ENCODE measurements at places on chromosomes 5 and 9.

DNA sequence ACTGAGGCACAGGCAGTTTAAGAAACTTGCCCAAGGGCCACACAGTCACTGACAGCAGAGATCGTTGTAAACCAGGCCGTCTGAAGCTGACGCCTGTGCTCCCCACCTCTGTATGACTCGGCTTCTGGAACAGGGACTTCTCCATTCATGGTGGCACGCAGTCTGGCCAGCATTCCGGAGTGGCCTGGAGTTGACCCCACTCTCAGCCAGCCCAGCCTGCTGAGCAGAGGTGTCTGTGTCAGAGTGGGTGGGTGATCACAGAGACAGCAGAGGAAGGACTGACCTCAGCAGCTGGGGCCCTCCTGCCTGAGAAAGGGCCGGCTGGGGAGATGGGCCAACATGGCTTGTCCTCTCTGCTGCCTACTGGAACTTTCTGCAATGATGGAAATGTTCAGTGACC is 12.6 kb downstream of the LRSAM1 start:
- DNase-seq = no peak

- DNase-seq = no peak
Measured at GRCh38 chr5:133147411-133147810, 95.6 kb downstream of the HSPA4 start.

DNA sequence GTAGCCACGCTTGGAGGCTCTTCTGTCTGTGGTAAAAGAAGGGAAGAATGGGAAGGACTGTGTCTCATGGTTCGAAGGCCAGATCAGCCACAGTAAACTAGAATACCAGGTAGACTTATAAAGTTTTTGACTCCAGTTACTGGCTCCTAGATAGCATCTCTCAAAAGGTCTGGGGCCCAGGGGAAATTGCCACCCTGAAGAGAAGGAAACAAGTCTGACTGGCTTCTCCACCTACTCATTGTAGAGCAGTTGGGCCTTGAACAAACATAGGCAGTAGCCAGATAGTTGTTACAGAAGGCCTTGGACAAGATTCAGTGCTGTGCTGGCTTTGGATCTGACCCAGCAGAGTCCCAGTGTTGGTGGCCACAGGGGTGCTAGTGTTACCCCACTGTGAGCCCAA is 890.4 kb downstream of the EFNA5 start:
- DNase-seq = no peak

- DNase-seq = no peak
Measured at GRCh38 chr5:174518512-174518911, 205.9 kb upstream of the MSX2 start.

DNA sequence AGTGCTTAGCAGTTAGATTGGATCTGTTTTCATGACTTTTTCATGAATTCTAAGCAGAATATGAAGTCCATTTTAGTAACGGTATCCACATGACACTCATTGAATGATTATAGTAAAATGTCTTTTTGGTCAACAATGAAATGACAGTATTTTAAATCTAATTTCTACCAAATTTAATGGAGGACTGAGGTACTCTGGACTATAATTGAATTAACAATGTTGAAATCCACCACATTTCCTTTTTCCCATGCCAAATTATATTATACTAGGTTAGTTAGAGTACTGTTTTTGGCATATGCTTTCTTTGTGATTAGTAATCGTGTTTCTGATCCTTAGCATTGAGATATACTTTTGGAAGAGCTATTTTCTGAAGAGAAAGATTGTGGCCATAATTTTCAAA is 40.6 kb downstream of the CDC42SE2 start:
- DNase-seq = no peak

DNA sequence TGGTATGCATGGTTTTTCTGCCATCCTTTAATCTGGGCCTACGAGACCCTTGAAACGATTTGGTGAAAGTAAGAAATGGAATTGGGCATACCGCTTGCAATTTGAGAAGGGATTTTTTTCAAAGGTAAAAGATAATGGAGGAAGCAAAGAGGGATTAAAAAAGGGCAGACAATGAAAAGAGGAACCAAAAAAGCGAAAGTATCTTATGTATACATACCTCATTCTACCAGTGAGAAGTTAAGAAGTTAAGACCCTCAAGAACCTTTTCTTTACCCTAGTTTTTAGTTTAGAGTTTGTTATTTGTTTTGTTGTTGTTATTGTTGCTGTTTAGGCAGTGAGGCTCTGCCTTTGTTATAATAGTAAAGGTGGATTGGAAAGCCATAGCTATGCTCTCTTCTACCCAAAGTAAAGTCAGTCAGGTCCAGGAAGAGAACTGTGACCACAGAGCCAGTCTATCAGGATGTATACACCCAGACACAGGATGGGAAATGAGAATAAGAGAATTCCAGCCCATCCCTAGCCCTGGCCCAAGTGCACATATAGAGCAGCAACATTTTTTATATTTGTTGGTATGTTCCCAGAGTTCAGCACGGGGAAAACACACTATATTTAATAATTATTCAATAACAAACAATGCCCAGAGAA is 166.6 kb downstream of the RFX3 start:
- DNase-seq = no peak

DNA sequence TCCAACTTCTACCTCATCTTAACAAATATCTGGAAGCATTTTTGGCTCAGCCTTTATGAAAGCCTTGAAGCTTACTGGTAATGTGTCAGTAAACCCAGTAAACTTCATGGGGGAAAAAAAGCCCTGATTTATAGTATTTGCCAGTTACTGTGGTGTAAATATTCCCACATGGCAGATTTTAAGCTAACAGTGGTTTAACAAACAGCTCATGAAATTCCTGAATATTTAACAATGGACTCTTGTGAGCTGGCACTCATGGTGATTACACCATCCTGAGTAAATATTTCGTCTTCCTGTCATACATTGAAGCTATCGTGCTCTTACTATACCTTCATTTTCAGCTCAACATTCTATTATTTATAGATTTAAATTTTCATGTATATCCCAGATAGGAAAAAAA is 57.0 kb upstream of the ACOT12 start:
- DNase-seq = no peak

- DNase-seq = no peak
Measured at GRCh38 chr5:147737921-147738320, 44.6 kb downstream of the JAKMIP2 start.

DNA sequence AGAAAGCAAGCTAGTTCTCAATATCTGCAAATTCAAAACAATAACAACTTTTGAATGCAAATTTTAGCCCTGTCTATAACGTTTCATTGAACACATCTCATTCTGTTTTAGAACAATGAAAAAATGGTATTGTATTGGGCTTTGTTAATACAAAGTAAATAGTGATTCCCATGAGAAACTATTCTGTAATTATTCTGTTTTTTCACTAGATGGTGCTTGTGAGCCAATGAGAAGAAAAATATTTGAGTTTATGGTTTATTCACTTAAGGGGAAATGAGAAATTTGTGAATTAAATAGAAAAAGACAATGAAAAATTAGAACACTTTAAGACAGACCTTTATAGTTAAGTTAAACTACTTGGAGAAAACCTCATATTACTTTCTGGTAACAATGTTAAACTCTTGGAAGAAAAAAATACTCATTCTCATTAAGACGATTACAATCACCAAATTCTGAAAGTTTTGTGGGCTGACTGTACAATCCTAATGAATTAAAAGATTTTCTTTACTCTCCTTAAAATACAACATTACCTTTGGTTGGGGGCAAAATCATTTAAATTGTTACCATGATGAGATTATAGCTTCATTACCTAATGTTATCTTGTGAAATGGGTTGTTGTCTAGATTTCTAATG is 127.0 kb downstream of the NNT start:
- DNase-seq = no peak

- DNase-seq = no peak
Measured at GRCh38 chr9:124739360-124739759, 31.8 kb downstream of the NR6A1 start.

DNA sequence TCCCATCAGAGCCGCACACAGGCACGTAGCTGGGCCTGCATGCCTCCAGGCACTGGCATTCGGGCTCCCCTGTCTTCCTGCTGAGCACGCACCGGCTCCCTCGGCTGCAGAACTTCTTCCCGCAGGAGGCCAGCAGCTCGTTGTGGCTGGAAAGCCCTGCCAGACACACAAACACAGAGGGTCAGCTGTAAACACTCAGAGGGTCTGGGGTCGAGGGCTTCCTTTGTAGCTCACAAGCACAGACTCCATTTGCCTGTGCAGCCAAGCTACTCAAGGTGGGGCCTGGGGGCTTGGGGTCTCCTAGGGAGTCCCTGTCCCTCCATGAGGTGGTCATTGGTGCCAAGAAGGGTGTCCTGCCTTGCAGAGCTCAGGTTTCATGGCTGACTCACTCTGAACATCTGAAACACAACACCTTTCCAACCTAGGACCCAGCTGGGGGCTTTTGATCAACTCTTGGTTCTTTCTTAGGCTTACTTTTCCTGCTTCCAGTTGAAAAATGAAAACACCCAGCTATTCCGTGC is 211.4 kb downstream of the FSTL4 start:
- DNase-seq = no peak

GRCh38 chr9:134314039-134314949 is 12.0 kb upstream of the RXRA start:
- no peak for DNase-seq

DNA sequence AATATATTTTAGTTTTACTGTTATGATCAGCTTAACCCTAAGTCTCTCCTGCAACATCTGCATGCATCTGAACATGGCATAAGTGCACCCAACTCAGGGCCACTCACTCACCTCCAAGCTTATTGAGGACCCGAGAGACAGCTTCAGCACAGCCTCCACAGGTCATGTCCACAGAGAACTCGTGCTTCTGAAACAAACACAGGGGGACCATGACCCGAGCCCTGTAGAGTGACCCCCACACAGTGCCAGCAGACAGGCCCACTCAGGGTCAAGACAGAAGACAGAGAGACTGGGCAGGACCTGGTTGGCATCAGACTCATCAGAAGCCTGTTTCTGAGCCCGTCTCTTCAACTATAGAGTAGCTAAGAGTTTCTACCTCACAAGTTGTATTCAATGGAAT is 6.8 kb downstream of the ATOX1 start:
- no peak for DNase-seq

DNA sequence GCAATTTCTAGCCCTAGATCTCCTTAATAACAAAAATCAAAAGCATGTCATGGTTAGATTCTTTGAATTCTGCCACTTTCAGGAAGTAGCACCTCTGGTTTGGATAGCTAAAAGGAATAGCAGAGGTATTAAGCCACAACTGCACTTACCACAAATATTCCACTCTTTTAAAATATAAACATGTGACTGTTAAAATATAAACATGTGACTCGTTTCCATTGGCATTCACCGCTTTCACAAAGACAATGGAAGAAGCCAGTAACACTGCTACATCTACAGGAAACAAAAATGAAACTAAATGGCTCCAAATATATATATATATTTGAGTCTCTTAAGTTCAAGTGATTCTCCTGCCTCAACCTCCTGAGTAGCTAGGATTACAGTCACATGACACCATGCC is 222.9 kb downstream of the ARL15 start:
- no peak for DNase-seq

GRCh38 chr9:134366223-134367031 is 40.2 kb downstream of the RXRA start:
- DNase-seq = peak; percentile 84

GRCh38 chr9:84207491-84207951 is 133.0 kb downstream of the SLC28A3 start:
- DNase-seq = no peak

- no peak for DNase-seq
Measured at GRCh38 chr5:71528206-71528605, 58.9 kb upstream of the MCCC2 start.

- no peak for DNase-seq
Measured at GRCh38 chr9:8221462-8221861, 421.9 kb upstream of the DMAC1 start.

DNA sequence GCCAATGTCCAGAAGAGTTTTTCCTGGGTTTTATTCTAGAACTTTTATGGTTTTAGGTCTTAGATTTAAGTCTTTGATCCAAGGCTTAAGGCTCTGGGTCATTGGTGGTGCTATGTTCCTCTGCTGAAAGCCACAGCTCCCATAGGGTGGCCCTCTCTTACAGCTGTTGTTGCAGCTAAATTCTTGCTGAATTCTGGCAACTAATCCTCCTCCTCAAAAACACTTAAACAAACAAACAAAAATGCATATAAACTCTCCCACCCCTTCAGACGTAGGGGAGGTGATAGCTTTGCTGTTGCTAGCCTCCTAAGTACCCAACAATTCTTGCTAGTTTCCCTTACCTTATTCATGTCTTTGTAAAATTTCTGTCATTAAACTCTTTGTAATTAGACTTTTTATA is 30.2 kb downstream of the IQGAP2 start:
- DNase-seq = no peak

DNA sequence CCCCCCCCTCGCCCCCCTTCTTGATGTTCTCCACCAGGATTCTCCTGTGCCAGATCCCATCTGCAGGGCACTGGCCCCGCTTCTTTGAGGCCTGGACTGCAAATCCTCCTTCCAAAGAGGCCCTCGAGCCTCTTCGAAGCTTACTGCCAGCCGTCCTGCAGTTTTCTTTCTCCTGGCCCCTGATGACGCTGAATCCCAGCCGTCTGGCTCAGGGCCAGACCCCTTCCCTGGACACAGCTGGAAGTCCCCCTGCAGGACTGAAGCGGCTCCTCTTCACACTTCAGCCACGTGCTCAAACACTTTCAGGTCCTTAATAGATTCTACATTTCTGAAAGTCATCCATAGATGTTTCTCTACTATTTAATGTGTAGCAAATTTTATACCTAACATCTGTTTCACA is 121.5 kb downstream of the EHMT1 start:
- DNase-seq = peak; percentile 77

- no peak for DNase-seq
Measured at GRCh38 chr5:81787474-81788242, 36.8 kb upstream of the SSBP2 start.

- DNase-seq = no peak
Measured at GRCh38 chr5:108543486-108543885, 161.6 kb upstream of the FBXL17 start.

DNA sequence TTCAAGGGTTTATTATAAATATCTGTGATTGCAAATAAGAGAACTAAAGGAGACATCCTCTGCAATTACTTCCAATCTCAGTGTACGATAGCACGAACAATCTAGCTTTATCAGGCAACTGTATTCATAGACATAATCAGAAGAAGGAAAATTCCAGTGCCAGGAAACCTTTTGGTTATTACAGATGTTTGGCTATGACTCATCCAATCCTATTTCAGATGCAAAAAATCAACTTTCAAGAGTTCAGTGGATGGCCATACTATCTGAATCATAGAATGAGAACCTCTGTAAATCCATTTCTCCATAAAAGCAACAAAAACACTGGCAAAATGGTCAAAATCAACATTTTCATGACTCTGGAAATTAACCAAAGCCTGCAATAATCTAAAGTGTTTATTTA is 37.9 kb downstream of the GAS1 start:
- DNase-seq = peak; percentile 10

- DNase-seq = no peak
Measured at GRCh38 chr9:78133751-78134150, 102.1 kb upstream of the CEP78 start.

- no peak for DNase-seq
Measured at GRCh38 chr5:76954383-76954763, 1.5 kb downstream of the CRHBP start.

GRCh38 chr5:68331192-68332079 is 115.9 kb downstream of the PIK3R1 start:
- no peak for DNase-seq

- DNase-seq = peak; percentile 22
Measured at GRCh38 chr9:92508018-92508820, 25.9 kb upstream of the ASPN start.
